ENCODE measurements at places on chromosomes 5 and 9. TPM values are rescaled to one million over a fixed set of nuclear protein-coding genes. Genes with fewer than 3 reads are reported as not detected.

Gene ARHGEF39
- total RNA-seq: 1.2 TPM

Gene CNTLN
- total RNA-seq: 3.8 TPM

- no peak for DNase-seq
Observed at GRCh38 chr9:28320616-28321015, 747.3 kb upstream of the C9orf72 start.

- no peak for DNase-seq
Observed at GRCh38 chr5:82597437-82597836, 319.3 kb upstream of the RPS23 start.

DNA sequence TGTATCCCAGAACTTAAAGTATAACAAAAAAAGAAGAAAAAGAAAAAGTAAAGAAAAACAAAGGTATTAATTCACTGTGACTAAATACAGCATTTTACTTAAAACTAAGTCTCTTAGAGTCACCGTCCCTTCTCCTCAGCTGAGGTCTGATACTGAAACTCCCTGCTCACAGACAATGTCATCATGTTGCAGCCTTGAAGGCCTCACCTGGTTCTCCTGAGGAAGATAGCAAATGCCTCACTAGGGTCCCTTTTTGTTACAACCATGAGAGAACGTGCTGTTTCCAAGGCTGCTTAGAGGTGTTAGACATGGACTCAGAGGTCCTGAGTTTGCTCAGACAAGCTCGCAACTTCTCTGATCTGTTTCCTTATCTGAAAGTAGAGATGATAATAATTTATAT is 357.2 kb downstream of the MTRR start:
- DNase-seq: no peak

DNA sequence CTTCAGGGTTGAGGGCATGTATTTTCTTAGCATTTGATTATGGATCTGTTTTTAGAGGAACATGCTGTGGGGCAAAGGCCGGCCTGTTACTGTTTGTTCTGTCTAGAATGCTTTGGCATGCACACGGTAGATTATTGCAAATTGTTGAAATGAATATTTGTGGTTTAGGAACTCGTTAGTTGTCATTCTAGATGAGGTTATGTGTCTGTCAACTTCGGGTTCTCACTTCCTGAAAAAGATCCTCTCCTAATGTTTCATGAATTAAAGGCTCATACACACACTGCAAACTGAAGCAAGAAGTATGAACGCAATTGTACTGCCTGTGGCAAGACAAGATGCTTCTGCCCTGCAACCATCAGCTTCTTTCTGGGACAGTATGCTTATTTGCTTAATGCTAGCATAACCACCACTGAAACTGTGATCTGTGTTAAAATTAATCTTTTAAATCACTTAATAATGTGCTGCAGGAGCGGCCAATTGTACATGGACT is 99.6 kb downstream of the BASP1 start:
- no peak for DNase-seq

- DNase-seq: no peak
Observed at GRCh38 chr5:33346534-33346933, 94.2 kb upstream of the TARS1 start.

DNA sequence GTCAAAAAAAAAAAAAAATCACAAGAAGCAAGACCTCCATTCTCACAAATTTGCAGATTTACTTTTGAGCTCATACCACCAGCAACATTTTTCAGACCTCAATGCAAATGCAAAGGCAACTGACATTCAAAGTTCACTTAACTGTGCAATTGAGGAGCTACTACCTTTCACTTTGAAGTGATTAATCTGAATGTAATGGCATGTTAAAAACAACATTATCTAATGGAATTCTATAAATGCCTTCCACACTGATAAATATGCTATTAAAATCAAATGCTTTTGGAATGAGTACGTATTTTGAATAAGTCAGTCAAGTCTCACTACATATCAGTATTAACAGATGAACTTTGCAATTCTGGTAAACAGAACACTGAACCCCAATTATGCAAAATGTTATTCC is 32.3 kb downstream of the UBQLN1 start:
- DNase-seq: no peak

DNA sequence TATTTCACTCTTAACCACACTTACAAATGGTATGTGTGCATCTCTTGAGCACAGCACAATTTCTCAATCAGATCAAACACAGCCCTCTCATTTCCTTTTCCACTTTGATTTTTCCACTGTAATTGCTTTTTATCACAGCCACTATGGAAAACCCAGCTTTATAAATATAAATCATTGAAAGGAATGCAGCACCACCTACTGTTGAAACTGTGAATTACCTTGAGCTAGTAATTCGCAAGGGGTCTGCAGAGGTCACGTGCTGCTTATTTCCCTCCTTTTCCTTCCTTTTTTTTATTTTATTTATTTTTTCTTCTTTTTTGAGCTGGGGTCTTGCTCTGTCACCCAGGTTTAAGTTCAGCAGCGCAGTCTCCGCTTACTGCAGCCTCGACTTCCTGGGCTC is 76.9 kb downstream of the CDH6 start:
- DNase-seq: no peak

GRCh38 chr5:151663617-151664293 is 23.0 kb downstream of the SPARC start:
- no peak for DNase-seq

GRCh38 chr5:114325541-114325940 is 36.3 kb upstream of the KCNN2 start:
- DNase-seq: peak; percentile 14

DNA sequence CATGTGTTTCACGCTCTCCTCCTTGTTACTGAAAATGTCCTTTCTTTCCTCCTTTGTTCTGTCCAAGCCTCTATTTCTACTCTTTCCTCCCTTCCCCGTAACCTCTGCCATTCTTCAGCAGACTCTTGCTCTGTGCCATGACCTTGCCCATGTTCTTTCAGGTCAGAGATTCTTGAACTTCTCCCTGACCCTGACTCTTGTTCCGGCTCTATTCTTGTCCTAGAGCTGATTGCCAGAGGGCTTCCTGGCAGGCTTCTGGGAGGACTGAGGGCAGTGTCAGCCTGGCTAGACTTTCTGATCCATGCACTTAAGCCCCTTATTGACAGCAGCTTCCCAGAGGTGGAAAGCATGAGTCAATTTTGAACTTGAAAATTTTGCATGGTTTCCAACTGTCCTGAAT is 174.2 kb downstream of the TMEM161B start:
- DNase-seq: no peak

DNA sequence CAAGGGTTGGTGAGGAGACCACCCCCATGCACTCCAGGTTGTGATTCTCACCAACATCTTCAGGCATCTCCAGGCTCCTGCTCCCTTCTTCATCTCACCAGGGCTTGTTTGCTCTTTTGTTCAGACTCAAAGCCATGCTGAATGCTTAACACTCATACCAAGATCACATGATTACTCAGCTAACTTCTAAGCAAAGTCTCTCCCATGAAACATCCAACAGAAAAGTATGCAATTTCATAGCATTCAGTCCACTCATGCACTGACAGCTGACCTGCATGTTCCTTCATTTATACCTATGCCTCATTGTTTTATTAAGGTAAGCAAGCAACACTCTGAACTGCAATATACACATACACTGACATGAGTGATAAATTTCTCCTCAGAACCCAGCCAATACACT is 69.0 kb downstream of the SHC3 start:
- DNase-seq: no peak

GRCh38 chr9:136720898-136721338 is 8.5 kb downstream of the DIPK1B start:
- DNase-seq: no peak

- DNase-seq: no peak
Observed at GRCh38 chr9:115117999-115118878, at the start of gene TNC. Gene TNC, minus strand, starts transcription at chr9:115118157. Its CDS starts 27,139 bp downstream, at chr9:115091018.

GRCh38 chr5:140043508-140043872 is 391 bp upstream of the NRG2 start:
- DNase-seq: no peak

DNA sequence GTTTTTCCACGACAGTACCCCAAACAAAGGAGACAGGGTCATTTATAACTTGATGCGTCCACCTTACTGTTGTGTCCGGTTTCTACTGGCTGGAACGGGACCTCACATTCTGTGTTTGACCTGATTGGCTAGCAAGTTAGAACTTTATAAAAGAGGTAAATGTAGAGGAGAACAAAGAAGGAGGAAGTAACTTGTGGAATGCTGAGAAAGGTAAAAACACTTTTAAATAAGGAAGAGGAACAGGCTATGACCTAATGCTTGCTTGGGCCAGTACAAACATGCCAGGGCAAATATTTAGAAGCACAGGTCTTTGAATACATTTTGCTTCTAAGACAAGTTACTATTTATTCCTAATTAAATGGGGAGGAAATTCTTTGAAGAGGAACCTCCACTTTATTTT is 251.6 kb downstream of the KIAA0825 start:
- no peak for DNase-seq

All from kidney epithelial cell (primary cell).